ENCODE measurements at places on chromosomes 1 and 21.

DNA sequence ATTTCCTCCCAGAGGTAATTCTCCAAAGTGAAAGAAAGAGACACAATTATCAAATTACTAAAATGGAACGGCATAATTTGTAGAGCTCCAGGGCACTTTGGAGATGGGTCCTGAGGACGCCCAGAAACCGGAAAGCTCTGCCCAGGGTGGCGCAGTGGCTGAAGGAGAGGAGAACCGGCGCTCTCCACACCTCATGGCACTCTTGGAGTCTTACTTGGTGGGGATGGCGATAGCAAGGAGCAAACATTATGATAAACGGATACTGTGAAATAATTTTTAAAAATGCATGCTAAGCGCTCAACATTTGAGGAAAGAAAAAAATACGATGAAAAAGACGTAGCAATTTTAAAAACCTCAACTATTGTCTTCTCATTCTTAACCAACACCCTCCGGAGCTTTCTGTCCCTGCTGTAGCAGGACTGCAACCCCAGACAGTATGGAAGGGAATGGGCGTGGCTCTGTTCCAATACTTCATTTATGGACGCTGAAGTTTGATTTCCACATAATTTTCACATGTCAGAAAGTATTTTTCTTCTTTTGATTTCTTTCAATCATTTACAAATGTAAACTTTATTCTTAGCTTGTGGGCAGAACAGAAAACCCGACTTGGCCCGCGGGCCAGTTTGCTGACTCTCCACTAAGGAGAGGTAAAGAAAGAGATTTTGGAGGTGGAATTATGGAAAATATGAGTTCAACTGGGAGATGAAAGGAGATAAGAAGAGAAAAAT, 1.1 kb downstream of the S100A11 start:
- DNase-seq, result peak; percentile 39

- DNase-seq, result no peak
Observed at GRCh38 chr1:224872832-224873433, 56.5 kb upstream of the DNAH14 start.

DNA sequence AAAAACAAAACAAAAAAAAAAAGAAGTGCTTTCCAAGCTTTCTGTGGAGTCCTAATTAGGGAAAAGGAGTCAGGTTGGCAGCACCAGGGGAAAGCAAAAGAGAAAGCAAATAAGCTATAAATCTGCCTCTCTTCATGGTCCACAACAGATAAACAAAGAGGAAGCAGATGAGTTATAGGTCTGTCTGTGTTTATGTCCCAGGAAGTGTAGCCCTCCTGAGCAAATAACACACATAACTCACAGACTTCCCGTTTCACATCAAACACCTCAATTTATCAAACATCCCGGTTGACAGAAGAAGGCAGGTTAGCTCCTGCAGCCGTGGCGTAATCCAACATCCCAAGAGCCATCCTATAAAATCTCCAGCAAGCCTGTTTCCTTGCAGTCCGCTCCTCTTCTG, 5.6 kb upstream of the SLC2A5 start:
- no peak for DNase-seq

- DNase-seq, result no peak
Observed at GRCh38 chr1:225666495-225666894, 13.6 kb upstream of the ENAH start.

DNA sequence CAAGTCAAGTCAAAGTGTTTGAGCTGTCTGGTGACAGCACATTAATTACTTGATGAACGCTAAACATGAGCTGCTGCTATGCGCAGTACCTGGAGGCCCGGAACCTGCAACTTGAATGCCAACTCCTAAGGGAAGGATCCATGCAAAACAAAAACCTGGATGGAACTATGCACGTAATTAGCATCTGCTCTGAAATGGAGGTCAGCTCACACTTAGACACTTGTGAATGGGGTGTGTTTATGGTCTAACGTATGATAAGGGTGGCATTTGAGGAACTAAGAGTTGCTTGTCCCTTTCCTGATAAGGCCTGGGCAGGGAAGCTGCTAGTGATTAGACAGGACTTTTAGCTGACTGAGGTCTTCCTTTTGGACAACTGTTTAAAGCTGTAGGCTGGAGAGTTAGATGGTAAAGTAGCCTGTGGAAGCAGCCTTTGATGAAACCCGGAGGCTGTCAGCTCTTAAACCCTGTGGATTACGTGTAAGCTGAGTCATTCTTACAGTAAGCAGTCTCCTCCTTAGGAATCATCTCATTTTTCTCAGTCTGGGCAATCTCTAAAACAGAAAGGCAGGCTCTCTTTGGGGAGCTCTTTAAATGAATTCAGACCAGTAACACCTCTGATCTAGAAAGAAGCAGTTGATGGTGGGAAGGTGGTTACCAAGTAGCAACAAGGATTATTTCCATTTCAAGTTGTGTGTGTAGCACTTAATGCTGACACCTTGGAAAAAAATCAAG, 6.8 kb downstream of the TENT5C start:
- DNase-seq, result no peak

DNA sequence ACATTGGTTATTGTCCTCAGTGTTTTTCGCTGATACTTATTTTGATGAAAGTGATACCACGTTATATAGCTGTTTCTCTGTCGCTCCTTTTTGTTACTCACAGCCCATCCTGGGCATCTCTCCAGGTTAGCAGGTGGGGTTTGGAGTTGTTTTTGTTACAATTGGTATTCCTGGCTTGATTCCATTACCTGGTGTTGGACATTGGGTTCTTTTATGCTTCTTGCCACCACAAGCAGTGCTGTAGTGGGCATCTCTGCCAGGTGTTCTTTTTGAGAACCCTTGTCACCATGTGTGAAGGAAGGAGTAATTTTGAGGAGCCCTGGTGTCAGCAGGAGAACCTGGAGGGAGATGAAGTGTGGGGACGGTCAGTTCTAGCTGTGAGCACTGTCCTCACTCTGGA, 47.5 kb upstream of the PWP2 start:
- no peak for DNase-seq

DNA sequence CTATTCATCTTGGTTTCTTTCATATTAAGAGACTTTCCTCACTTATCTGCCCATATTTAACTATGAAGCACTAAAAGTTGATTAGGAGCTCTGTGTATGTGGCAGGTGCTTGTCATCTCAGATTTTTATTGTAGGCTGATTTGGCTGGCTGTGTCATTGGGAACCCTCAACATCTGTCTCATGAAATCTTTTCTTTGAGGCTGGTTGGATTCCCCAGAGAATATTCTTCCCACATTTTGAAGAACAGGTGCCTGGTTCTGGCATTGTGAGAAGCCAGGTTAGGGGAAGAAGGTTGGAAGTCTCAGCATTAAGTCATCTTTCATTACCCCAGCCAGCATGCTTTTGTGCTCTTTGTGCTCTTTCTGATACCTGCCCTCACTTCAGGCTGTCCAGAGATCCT, 37.1 kb downstream of the EEIG2 start:
- no peak for DNase-seq

DNA sequence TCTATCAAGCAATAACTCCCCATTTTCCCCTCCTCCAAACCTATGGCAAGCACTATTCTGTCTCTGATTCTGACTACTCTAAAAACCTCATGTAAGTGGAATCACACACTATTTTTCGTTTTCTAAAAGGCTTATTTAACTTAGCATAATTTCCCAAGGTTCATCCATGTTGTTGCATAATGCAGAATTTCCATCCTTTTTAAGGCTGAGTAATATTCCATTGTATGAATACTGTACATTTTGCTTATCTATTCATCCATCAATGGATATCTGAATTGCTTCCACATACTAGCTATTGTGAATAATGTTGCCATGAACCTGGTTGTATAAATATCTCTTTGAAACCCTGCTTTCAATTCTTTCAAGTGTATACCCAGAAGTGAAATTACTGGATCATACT, 48.2 kb downstream of the TUT4 start:
- no peak for DNase-seq

DNA sequence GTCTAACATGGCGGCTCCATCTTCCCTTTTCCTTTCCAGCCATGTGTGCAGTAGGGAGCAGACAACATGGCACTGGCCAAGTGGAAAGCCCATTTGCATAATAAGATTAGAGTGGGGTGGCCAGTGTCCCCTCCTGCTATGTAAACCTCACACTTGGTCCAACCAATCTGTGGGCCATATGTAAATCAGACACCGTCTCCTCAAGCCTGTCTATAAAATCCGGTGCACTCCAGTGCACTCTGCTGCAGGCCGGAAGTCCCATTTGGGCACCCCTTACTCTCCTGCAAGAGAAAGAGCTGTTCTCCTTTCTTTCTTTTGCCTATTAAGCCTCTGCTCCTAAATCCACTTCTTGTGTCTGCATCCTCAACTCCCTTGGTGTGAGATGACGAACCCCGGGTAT, 44.1 kb downstream of the OLFML3 start:
- no peak for DNase-seq

DNA sequence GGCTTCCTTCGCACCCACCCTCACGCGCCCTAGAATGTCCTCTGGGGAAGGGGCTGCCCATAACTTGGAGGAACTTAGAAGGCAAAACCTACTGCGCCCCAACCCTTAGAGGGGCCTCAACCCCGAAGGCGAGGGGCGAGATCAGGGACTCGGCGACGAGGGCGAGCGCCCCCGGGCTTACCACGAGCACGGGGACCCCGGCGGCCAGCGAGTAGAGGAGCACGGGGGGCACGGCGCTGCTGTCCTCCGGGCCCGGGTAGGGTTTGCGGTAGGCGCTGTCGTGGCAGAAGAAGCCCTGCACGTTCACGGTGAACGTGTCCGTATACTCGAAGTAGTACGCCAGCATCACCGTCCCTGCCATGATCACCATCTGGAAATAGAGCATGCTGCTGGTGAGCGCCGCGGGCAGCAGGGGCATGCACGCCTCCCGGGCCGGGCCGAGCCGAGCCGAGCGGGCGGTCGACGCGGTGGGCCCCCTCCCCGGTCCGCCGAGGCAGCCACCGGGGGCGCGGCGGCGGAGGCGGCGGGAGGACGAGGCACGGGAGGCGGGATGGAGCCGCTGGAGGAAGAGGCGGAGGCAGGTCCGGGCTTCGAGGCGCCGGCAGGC, 304 bp downstream of the PLPPR5 start:
- peak; percentile 26 for DNase-seq

DNA sequence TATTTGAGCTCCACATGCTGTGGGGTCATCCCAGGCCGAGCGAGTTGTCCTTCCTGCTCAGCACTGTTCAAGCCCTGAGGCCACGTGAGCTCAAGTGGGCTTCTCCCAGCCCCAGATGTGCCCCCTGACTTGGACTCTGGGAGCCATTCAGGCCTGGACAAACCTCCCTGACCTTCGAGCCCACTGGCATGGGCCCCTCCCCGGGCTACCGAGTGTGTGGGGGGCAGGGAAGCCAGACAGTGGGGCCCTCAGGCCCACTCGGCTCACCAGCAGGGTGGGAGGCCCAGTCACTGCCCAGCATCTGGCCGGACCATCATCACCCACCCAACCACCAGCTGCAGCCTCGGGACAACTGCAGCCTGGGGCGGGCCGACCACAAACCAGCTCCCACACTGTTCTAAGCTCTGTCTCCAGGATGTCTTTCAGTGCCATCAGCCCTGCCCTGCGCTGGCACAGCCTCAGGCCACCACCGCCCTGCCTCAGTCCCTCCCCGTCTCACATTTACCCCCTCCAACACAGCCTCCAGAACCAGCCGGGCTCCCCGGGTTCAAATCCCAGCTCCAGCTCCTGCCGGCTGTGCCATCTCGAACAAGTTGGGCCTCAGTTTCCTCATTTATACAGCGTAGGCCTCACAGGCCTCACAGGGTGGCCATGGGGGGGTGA, 20.9 kb upstream of the PLEKHG5 start:
- DNase-seq, result no peak

DNA sequence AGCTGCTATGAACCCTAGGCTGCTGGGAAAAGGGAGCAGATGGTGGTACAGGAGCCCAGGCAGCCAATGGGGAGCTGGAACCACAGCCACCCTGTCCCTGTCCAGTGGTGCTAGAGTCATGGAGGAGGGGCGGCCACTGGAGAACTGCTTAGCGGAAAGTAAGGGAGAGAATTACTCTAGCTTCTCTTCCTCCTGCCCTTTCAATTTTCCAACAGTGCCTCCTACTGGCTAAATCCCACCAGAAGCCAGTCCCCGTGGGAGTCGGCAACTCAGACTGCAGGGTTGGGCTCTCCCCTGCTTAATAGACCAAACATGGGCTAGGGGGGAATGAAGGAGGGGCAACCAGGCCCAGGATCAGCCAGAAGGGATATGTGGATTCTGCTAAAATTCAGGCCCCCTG, 154.5 kb downstream of the ACTL8 start:
- DNase-seq, result peak; percentile 22

DNA sequence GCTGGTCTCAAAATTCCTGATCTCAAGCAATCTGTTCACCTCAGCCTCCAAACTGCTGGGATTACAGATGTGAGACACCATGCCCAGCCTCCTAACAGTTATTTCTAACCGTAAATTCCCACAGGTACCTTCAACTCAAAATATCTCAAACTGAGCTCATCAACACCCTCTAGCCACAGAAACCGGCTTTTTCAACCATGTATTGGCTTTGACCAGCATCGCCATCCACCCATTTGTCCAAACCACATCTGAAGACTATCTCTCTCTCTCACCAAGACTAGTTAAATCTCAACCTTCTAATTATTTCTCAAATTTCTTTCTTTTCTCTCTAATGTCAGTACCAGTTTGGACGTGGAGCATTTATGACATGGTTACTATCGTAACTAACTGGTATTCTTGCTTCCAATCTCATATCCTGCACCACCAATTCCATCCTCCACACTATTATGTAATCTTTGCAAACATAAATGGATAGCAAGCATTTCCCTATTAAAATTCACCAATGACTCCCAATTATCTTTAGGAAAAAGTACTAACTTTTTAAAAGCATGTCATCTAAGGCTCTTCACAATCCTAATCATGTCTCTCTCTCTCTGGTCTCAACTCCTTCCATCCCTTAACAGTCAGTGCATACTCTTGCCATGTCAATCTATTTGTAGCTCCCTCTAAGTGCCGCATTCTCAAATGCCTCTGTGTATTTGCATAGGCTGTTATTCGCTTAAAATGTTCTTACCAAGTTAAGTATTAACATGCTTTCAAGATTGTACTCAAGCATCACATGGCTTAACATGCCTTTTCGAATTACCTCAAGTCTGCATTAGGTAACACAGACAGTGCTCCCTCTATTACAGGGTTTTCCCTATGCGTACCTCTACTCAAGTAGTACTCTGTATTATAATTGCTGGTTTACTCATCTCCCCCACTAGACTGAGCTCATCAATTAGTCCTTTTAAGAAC, 18.1 kb downstream of the RSBN1 start:
- DNase-seq, result no peak

GRCh38 chr1:200437088-200437487, 27.3 kb upstream of the ZNF281 start:
- DNase-seq, result no peak
